ENCODE measurements at places on chromosomes 16 and 17.

- no peak for DNase-seq
Observed at GRCh38 chr16:87150681-87151280, 166.4 kb downstream of the C16orf95 start.

GRCh38 chr17:33086878-33087277 lies 95.2 kb downstream of the SPACA3 start:
- no peak for DNase-seq

DNA sequence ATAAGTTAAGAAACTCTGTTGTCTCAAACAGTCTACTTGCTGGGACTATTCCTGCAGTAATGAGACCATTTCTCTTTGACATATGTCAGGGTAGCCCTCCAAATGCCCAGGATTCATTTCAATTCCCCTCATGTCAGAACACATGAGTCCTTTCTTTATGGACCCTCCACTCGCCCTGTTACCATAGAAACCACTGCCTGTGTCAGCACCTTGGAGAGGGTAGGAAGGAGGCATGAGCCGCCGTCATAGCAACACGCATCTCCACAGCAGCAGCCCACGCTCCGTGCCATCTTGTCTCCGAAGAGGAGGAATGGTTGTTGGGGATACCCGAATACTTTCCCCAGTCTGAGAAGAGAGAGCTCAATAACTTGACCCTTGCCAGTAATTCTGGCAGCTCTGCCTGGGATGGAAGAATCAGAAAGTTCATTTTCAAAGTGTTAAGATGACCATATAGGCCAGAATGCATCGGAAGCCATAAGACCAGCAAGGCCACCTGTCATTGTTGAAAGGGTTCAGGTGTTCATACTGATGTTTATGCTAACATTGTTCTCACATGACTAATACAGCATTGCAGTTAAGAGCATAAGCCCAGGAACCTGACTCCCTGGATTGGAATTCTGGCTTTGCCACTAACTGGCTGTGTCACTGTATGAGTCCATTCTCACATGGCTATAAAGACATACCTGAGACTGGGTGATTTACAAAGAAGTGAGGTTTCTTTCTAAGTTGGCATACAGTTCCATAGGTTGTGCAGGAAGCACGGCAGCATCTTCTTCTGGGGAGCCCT lies 141.3 kb downstream of the ABCC12 start:
- no peak for DNase-seq

- no peak for DNase-seq
Observed at GRCh38 chr16:73473713-73474112, 425.8 kb upstream of the ZFHX3 start.

GRCh38 chr17:74833501-74834377 lies 25.9 kb downstream of the GRIN2C start:
- no peak for DNase-seq

DNA sequence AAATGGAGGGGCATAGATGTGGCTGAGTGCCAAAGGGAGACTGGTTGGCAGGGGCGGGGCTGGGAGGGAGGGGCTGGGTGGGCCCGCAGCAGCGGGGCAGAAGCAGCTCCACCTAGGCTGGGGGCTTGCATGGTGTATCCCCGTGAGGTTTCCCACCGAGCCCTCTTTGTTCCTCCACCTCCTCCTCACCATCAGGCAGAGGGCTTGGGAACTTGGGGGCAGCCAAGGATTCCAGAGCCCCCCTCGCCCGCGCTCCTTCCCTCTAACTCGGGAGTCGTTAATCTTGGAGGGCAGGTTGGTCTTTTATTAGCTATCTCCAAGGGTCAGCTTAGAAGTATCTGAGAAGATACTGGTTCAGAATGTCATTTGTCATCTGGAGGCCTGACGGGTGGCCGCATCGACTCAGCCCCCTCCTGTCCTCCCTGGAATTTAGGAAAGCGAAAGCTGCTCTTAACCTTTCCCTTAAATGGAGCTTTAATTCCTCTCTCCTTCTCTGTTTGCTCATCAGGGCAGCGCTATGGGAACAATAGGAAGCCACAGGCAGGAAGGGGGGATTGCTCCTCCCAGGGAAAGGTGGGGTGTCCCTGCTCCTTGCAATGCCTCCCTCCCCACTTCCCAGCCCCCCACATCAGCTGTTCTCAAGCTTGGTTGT lies 274.3 kb upstream of the XYLT1 start:
- DNase-seq = no peak

GRCh38 chr16:24152826-24153225 lies 103.3 kb upstream of the CACNG3 start:
- no peak for DNase-seq

DNA sequence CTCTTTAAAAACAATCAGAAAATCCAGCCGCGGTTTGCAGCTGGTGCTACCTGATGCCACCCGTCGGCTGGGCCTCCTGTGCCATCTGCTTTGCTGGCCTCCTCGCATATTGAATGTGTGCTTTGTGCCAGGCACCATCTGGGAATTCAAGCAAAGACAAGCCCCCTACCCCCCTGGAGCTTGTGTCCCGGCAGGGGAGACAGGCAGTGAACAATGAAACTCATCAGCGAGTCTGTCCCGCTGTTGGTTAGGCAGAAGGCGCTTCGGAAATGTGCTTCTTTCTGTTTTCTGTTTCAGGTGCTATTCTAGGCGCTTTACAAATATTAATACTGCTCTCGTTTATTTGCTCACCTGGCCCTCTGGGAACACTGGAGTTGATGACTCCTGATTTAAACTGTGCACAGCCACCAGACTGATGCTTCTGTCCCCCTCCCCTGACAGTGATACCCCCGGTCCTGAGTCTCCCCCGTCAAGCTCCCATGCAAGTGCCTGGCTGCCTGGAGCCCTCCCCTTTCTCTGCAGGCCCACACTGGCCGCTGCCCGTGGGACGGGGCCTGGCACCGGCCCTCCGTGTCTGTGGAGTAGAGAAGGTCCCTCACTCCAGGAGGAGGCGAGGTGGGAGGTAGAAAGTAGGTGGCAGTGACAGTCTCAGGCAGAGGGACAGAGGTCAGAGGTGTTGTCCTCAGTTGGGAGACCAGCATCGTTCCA lies 126.1 kb upstream of the PLCG2 start:
- DNase-seq = no peak

- no peak for DNase-seq
Observed at GRCh38 chr16:86080131-86080875, 181.3 kb downstream of the IRF8 start.

DNA sequence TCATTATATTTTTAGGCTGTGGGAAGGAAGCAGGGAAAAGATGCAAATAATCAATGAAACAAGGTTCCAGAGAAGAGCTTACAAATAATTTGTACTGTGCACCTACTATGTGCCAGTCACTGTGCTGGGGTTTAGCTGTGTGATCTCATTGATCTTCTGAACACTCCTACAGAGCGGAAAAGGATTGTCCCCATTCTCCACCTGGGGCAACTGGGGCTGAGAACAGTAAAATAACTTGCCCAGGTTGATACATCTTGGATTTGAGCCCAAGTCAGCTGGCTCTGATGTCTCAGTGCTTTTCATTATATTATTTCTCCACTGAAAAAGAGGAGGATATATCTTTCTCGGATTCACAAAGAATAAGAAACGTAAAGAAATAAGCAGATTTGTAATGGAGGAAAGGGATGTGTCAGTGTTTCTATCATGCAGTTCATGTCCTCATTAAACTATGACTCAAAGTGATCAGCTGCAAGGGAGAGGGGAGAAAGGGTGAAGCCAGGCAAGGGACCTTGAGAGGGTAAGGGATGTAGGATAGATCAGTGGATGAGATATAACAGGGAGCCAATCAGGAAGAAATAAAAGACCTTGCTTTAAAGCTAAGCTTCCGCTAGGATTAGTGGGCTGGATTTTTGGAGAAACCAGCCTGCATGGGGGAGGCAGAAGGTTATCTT lies 143.6 kb upstream of the NOL11 start:
- no peak for DNase-seq

Data from anterior cingulate cortex (tissue), 58 donors.